ENCODE measurements at places on chromosomes 2 and 18.

DNA sequence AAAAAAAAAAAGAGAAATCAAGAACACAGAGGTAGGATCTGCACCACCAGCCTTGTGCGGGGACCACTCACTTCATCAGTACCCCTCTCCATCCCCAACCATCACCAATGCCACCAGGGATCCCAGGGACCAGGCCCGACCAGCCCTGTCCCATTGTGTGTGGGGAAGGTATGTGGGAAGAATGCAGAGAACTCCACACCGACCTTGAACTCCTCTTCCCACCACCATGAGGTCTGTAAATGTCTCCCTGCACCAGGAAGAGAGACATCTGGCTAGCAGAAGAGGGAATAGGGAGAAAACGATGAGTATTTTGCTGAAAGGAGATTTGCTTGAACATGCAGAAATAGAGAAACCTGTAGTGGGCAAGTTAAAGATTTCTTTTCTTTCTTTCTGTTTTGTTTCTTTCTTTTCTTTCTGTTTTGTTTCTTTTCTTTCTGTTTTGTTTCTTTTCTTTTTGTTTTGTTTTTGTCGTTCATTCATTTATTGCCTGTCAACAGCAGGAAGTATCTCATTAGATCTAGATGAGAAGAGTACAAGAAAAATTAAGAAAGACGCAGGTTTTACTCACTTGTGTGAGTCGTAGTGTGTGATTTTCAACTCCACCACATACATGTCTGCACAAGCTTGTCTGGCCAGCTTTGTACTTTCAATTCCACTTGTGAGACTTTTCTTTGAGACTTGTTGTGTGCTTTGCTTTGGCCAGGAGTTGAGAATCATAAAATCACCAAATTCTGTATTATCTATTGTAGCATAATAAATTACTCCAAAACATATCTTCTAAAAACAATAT is 179.8 kb upstream of the HAAO start:
- no peak for DNase-seq

DNA sequence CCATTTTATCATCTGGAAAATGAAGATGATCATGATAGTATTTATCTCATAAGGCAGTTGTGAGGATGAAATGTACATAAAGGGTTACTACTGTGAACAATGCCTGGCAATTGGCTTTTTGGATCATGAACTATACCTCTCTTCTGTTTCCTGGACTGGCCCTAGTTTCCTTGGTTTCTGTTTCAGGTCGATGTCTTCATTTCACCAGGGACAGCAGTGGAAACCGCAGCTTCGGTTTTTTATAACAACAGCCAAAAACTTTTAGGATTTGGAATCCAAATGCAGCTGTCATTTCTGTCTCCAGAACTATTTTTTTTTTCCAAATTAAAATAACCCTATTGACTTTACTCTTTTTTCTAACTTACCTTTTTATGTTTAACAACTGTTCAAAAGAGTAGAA is 425.1 kb downstream of the RND3 start:
- no peak for DNase-seq

DNA sequence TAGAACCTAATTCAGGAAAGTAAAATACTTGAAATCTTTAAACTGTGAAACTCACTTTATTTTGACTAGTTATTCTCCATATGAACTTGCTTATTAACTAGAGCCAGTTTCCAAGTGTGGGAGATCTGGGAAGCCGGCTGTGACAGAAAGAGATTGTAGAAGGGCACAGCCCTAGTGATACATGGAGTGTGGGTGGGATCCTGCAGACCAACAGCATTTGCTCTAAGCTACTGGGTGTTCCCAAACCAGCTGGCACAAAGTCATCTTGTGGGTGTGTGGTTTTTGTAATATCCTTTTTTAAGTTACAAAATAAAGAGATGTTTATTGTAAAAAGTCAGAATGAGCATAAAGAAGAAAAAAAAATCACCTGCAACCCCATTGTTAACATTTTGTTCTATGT is 3.4 kb downstream of the DUSP19 start:
- DNase-seq = no peak

GRCh38 chr2:73971722-73972121 is 13.0 kb upstream of the TET3 start:
- DNase-seq = no peak

DNA sequence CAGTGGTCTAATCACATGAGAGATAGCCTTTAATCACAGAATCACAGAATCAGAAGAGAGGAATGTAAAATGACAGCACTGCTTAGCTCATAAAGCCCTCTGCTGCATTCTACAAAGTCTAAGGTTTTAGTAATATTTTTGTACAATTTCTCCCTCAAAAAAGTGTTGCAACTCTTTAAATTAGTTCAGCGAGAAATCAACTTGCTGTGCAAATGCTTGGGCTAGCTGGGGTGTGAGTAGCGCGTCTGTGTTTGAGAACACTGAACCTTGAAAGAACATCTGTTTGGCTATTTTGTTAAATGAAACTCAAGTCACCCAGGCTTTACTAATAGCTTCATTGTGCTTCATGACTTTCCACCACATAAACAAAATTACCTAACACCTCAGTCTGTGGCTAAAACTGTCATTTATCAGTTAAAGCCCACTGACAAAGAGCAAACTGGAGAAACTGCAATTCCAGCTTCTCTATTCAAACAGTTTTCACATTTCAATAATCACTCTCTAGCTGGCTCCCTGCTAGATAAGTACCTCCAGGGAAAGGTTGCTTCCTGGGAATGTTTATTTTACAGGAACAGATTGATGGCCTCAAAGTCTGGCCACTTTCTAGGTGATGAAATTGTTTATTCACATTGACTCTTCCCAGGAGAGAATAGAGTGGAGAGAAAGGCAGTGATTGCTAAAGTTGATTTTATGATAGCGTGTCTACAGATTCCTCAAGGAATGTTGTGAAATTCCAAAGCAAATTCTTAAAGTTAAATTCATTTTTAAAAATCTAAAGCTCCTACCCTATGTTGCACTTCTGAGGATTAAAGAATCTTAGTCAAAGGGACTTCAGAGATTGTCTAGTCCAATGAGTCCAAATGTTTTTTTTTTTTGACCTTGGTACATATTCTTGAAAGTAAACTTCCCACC is 36.0 kb upstream of the STAT1 start:
- DNase-seq = no peak

DNA sequence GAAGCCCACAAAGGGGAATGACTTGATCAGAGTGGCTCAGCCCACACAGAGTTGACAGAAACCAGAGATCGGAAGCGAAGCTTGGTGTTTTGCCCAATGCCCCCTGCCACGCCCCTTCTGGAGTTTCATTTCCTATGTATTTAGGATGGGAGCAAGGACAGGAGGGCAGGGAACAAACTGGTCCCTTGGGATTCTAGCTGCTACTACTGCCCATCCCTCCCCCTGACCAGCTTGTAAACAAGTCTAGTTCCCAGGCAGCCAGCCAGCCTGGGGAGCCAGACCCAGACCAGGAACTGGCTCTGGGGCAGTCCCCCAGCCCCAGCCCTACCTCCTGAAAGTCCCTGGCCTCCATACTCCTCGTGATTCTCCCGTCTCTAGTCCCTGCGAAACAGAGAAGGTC is 8.3 kb downstream of the WNT6 start:
- no peak for DNase-seq

GRCh38 chr2:239979243-239980023 is 45.7 kb downstream of the NDUFA10 start:
- DNase-seq = no peak

DNA sequence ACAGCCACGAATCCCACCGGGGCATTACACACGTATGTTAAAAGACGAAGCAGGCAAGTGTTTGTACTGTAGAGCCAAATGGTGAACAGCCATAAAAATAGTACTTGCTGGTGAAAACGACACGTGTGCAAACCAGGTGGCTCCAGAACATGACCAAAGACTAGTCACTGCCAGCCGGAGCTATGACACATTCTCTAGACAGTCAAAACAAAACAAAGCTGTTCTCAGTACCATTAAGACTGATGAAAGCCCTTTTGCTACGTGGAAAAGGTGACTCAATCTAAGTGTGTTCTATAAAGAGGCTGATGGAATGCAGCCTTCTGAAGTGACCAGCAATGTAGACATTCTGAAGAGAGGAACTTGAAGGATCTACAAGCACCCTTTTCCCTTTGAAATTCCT is 367.7 kb upstream of the NETO1 start:
- no peak for DNase-seq

GRCh38 chr2:191691016-191691735 is 13.2 kb downstream of the NABP1 start:
- DNase-seq = no peak

DNA sequence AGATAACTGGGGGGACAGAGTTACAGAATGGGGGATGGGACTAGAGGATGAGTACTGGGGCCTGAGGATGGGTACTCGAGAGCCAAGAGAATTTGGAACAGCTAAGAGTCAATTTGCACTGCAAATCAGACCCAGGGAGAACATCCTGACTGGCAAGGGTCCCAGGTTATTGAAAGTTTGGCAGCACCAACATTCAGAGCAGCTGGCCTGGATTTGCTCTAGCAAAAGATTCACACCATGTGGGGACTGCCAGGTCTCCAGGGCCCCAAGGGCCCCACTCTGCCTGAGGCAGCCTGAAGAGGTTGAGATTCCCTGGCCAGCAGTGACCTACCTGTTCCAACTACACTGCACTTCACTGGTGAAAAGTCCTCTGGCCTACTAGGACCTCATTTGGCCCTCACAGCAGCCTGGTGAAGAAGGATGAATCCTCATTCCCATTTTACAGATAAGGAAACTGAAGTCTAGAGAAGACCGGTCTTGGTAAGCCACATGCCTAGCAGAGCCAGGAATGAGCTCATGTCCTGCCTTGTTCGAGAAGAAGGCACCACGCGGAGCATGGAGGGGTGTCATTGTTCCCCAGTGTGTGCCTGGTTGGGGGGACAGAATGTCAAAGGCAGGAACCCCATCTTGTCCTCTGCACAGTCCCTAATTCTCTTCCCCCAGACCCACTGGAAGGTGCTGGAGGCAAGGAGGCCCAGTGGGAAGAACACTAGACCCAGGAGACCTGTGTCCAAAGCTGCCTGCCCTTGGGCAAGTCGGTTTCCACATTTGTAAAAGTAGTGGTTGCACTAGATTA is 258.6 kb downstream of the TNS1 start:
- DNase-seq = no peak

DNA sequence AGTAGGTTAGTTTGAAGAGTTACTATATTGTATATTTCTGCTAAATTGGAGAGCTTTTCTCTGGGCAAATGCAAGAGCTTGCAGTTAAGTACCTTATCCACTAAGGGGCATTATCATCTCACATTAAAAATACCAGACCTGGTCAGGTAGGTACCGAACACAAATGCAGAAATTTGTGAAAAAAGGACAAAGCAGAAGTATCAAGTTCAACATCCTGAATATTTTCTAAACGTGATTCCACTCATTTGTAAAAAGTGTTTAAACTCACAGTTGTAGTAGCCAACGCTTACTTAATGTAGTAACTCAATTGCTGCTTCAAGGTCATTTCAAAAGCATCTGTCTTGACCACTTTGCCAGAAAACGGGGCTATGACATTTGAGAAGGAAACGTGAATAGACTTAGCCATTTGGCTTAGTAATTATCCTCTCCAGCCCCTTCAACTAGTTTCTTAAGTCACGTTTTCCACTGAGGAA is 52.1 kb downstream of the CYRIA start:
- DNase-seq = no peak

- no peak for DNase-seq
Observed at GRCh38 chr18:13932285-13933025, 17.1 kb upstream of the MC2R start.
